NT2/D1 (cell line): ENCODE measurements at places on chromosomes 12 and 14.

- DNase-seq, result no peak
Measured at GRCh38 chr12:12954878-12955625, 3.1 kb upstream of the GPRC5D start.

GRCh38 chr12:3046441-3047200 is 30.6 kb upstream of the TSPAN9 start:
- DNase-seq, result no peak

GRCh38 chr14:56129092-56129491 is 10.9 kb downstream of the PELI2 start:
- DNase-seq, result no peak

DNA sequence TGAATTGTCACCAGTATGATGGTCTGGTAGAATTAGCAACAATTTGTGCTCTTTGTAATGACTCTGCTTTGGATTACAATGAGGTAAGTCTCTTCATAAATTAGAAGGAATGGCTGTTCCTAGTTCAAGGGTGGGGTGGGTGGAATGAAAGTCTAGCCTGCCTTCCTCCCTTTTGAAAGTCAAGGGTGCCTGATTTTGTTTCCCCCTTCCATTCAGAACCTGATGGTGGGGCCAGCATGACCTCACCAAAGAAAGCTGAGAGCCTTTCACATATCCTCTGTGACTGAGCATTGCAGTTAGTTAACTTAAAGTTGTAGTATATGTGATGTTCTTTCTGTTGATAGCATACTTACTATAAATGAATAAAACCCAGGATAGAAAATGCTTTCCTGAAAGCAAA is 52.2 kb downstream of the ATP2A2 start:
- DNase-seq, result no peak

DNA sequence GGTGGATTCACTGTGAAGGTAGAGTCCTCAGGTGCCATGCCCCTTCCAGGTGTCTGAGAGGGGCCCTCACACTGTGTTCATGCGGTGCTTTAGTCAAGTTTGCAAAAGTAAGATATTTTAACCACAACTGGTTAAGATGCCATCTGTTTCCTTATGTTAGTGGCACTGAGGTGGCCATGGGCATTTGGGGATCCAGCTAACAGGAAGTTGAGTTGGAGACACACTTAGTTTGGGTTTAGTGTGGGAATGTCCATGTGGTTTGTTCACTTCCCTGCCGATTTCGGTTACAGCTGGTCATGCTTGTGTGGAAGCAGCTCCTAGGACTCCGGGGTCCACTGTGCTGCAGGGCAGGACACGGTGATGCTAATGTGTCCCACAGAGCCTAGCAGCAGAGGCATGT is 17.3 kb upstream of the ABHD12B start:
- DNase-seq, result no peak

DNA sequence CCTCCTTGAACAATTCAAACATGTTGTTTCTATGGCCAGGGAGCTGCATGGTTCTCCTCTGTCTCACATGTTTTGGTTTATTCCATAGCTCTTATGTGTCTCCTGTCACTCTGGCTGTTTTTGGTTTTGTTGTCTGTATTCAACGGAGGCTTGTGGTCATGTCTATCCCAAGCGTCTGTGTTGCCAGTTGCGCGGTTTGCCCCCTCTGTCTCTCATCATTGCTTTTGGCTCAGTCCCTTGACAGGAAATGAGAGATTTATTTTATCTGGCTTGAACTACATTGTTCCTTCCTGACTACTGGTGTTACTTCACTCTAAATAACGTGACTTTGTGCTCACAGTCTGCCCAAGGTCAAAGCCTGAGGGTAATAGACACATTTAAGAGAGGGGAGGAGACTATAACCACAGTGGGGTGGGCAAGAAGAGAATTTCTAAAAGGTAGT is 96.4 kb upstream of the SOX5 start:
- DNase-seq, result no peak

- DNase-seq, result no peak
Measured at GRCh38 chr14:105702275-105702817, 176.0 kb downstream of the TMEM121 start.

- no peak for DNase-seq
Measured at GRCh38 chr12:103793046-103793445, 48.0 kb downstream of the NT5DC3 start.

- DNase-seq, result no peak
Measured at GRCh38 chr12:23758608-23759007, 190.9 kb downstream of the SOX5 start.

DNA sequence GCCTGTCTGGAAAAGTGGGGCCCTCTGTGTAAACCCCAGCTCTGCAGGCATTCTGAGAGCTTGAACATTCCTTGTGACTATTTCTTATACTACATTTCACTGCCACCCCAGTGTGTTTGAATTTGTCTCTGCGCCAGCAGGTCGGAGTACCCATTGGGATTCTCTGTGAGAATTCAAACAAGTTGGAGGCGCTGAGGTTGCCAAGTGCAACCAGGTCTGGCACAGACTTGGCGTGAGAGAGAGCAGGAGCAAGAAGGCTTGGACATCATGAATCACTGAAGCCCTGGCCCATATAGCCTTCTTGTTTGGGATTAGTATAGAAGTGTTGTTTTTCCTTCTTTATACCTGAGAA is 33.0 kb upstream of the ATP2A2 start:
- no peak for DNase-seq

- no peak for DNase-seq
Measured at GRCh38 chr12:66863276-66863675, 184.4 kb upstream of the GRIP1 start.

GRCh38 chr12:68476794-68477193 is 133.9 kb upstream of the RAP1B start:
- DNase-seq, result no peak

DNA sequence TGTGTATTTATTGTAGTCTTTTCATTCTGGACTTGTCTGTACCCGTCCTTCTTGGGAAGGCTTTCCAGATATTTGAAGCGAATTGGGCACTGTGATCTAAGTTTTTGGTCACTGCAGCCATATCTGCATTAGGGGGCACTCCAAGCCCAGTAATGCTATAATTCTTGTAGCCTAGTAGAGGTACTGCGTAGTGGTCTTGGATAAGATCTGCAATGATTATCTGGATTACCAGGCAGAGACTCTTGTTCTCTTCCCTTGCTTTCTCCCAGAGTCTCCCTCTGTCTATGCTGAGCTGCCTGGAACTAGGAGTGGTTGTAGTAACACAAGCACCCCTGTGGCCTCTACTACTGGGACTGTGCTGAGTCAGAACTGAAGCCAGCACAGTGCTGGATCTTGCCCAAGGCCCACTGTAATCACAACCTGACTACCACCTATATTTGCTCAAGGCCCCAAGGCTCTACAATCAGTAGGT is 30.0 kb downstream of the SLC38A2 start:
- DNase-seq, result no peak

- no peak for DNase-seq
Measured at GRCh38 chr14:57508756-57509155, 15.1 kb upstream of the CCDC198 start.

DNA sequence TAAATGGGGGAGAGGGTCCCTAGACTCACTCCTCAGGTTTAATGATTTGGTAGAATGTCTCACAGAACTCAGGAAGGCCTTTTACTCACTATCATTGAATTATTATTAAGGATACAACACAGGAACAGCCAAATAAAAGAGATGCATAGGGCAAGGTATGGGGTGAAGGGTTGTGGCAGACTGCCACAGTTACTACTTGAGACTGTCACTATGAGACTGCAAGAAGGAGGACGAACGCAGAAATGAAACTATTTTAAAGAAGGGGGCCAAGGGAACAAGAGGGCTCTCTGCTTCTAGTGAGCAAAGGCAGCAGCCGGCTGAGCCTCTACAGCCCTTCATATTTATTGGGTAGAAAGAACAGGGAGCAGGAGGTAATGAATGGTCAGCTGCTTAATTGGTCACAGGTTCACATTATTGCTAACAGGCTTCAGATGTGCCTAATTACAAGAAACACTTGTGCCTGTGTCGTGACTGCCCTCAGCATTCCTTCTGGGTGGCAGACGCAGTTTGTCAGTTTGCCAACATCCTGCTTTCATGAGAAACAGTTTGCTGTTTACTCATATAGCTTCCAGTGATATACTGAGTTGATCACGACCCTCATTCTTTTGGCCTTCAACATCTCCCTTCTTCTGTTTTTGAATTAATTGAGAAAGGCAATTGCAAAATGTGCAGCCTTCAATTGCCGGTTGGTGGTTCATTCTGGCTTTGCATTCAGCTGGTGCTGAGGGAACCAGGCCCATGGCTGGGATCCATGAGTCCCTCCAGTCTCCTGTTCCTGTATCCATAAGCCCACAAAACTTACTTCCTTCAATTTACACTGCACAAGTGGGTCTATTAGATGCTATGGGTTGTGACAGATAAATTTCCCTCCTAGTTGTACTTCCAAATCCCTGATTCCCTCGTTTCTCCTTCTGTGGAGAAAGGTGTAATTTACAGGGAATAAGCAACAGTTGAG is 82.8 kb upstream of the PLEKHG7 start:
- DNase-seq, result no peak

DNA sequence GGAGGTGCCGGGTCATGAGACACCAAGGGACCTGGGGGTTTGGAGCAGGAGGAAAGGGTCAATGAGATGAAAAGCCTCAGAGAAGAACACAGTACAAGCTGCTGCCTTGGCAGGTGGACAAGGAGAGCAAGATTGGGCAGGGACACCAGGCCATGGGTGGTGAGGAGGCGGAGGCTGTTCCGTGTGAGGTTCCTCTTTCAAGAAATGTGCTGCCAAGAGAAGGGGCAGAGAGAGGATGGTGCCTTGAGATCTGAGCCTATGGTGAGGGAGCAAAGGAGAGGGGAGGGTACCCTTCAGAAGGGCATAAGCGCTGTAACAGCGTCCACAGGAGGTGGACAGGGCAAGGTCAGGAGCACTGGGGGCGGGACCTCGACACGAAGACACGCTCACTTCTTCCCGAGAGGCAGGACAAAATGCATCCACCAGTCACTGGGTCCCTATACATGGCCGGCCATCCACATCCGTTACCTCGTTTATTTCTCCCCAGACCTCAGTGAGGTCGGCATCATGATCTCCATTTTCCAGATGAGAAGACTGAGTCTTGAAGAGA is 100.2 kb downstream of the B4GALNT3 start:
- DNase-seq, result no peak

GRCh38 chr14:80325688-80326087 is 114.4 kb upstream of the DIO2 start:
- no peak for DNase-seq

GRCh38 chr14:22510527-22511110 is 78.4 kb downstream of the DAD1 start:
- no peak for DNase-seq
